ENCODE measurements at places on chromosomes 11 and 22. TPM values are rescaled to one million over a fixed set of nuclear protein-coding genes. Genes with fewer than 3 reads are reported as not detected.

The FOLR3 gene
- total RNA-seq, result not detected

The STIP1 gene
- 162 TPM for total RNA-seq

The HORMAD2 gene
- total RNA-seq, result not detected

The ASCL2 gene
- total RNA-seq, result 0.56 TPM

The ACR gene
- 0.46 TPM for total RNA-seq

The OR10A6 gene
- total RNA-seq, result not detected

The NXPE4 gene
- not detected for total RNA-seq

The GAB4 gene
- not detected for total RNA-seq

The C22orf15 gene
- not detected for total RNA-seq

The CXCR5 gene
- not detected for total RNA-seq

The MMP27 gene
- not detected for total RNA-seq

The FRMD8 gene
- 23.4 TPM for total RNA-seq

The FAM111B gene
- total RNA-seq, result not detected

The CABP7 gene
- 2.4 TPM for total RNA-seq

The PRDM11 gene
- 36.2 TPM for total RNA-seq

The GAL gene
- total RNA-seq, result 1.1 TPM

The SYTL2 gene
- 79.6 TPM for total RNA-seq

The IGSF9B gene
- 86.9 TPM for total RNA-seq

The SPON1 gene
- 31.2 TPM for total RNA-seq

The XKR3 gene
- total RNA-seq, result not detected

The C11orf87 gene
- 54.1 TPM for total RNA-seq

The RABL2B gene
- 68.7 TPM for total RNA-seq

The KCNK7 gene
- total RNA-seq, result 2.1 TPM

The ASPHD2 gene
- total RNA-seq, result 12.3 TPM

The DERL3 gene
- total RNA-seq, result 5.9 TPM

The PICALM gene
- 236 TPM for total RNA-seq

The PPP2R5B gene
- 105 TPM for total RNA-seq

The ZNF408 gene
- 9.1 TPM for total RNA-seq

The ROBO4 gene
- 10.9 TPM for total RNA-seq

The ZBED4 gene
- total RNA-seq, result 7.0 TPM

The NOL12 gene
- total RNA-seq, result 24.4 TPM

The FAM76B gene
- total RNA-seq, result 27.7 TPM

The OR52D1 gene
- total RNA-seq, result not detected

The CASP4 gene
- 5.7 TPM for total RNA-seq

The TRIM49 gene
- total RNA-seq, result not detected

The GAL3ST1 gene
- 14.1 TPM for total RNA-seq

The OR8G5 gene
- not detected for total RNA-seq

The TBX1 gene
- total RNA-seq, result 1.0 TPM

All from dorsolateral prefrontal cortex (tissue), 122 donors.